Left ventricle myocardium inferior (tissue), 1 donor: ENCODE measurements at places on chromosomes 6 and 20. TPM values are rescaled to one million over a fixed set of nuclear protein-coding genes. Genes with fewer than 3 reads are reported as not detected.
A peak's percentile ranks its signal among the peaks of the same experiment; 100 is the strongest.

SUMO4 gene
- 0.27 TPM for total RNA-seq

- DNase-seq, result no peak
- H3K27ac ChIP-seq, result no peak overlapping the region
- peaks cover 37% of the 10 kb centered on the region for H3K4me1 ChIP-seq
- H3K27me3 ChIP-seq, result no peaks in the 10 kb centered on the region
These were observed 68.4 kb downstream of the ATG5 start for GRCh38 chr6:106257195-106257594.

GRCh38 chr6:139846538-139847456 is 472.3 kb upstream of the CITED2 start:
- H3K4me3 ChIP-seq, result peak overlapping the region; percentile 43
- H3K27me3 ChIP-seq, result no peaks in the 10 kb centered on the region
- peak overlapping the region; percentile 60 for H3K27ac ChIP-seq

DNA sequence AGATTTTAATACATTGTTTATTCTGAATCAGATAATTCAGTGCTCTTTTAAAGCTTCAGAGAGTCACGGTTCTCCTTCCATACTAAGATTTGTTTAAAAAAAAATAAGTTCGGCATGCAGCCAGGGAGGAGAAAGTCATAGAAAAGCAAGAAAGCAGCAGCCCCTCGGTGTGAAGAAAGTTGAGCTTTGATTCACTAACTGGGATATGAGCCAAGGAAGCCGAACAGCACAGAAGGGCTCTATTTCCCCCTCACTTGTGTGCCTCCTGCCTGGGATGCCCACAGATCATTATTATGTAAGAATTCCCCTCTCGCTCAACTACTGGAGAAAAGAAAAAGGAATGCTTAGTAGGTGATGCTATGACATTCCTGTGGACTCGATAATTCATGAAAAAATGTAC is 69.3 kb upstream of the SYNJ2 start:
- no peak overlapping the region for H3K27ac ChIP-seq
- no peak for DNase-seq
- peaks cover 34% of the 10 kb centered on the region for H3K4me1 ChIP-seq
- H3K27me3 ChIP-seq, result no peaks in the 10 kb centered on the region

GSTA4 gene
- 9.4 TPM for total RNA-seq

DNA sequence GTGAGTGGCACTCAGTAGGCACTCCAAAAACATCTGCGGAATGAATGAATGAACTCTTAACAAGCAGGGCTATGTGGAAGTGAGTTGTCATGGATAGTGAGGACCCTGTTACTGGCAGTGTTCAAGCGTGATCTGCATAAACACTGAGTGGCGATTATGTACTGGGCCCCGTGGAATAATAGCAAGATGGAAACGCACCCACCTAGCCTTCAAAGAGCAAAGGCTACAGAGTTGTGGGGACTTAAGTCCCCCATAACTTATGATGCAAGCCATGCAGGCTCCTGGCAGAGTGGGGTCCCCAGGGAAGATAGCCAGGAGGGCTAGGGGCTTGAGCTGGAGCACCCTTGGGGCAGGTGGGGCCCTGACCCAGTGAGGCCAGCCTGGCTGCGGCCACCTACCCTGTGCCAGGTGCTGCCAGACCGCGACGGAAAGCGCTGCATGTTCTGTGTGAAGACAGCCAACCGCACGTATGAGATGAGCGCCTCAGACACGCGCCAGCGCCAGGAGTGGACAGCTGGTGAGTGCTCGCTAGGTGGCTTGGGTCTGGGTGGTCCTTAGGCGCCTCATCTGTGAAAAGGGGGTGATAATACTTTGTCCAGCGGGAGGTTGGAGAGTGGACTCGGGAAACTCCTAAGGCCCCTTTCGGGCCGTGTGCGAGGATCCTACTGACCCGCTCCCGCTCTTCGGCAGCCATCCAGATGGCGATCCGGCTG is 20.0 kb downstream of the DEF6 start:
- no peak for DNase-seq
- H3K36me3 ChIP-seq, result no peaks in the 10 kb centered on the region
- H3K4me3 ChIP-seq, result peak overlapping the region; percentile 78
- peaks cover 20% of the 10 kb centered on the region for H3K4me1 ChIP-seq
- no peaks in the 10 kb centered on the region for H3K27me3 ChIP-seq
